Activated CD4-positive, alpha-beta T cell treated with anti-CD3 and anti-CD28 coated beads, Interleukin-2, amount 10 ng/mL, durations not matched to agents 24 days and 14 days (primary cell): ENCODE measurements at places on chromosomes 6 and 20.

DNA sequence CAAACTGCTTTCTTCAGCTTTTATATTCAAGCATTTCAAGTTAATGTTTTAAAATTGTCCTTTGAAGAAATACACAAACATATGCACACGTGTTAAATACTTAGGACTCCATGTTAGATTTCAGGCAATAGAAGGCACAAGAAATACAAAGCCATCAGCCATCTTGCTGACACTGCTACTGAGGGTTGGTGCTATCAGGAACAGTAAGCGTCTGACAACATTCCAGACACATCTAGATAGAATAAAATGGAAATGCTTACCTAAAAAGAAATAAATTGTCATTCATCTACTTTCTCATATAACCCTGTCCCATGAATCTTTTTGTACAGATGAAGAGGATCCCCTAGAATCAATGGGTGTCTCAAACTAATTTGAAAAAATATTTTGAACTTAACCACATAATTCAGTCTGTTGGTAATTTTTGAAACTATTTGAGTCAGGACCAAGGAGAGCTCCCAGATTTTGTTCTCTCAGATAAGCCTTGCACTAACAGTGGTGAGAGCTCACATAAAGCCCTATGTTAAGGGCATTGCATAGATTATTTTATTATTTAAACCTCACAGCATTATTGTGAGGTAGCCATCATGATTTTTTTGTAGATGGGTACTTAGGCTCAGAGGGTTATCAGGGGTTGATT lies 631.1 kb upstream of the POU3F2 start:
- DNase-seq, result no peak

DNA sequence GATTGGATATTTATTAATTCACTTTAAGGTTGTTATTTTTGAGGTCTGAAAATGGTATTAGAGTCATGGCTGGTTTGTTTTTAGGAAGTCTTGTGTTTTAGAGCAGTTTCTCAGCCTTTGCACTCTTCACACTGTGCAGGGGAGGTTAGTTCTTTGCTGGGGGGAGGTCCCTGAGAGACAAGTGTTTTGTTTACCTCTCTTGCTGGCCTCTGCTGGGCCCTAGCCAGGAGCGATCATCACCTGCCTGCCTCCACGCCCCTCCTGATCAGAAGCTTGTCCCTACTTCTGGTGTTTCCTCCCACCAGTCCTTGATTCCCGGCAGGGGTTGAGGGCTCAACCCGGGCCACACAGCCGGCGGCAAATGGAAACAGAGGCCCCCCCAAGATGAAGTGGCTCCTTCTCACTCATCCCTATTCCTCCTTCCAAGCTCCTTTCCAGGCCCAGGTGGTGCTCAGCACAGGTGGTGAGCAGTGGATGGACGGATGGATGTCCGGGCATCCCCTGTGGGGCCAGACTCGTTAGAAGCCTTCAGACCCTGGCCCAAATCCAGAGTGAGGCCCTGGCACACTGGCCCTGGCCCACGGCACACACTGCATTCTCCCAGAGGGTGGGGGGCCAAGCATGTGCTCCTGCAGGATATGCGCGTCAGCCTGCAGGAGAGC lies 51.3 kb downstream of the GRM4 start:
- DNase-seq, result no peak

- no peak for DNase-seq
Measured at GRCh38 chr6:53852805-53853204, 58.0 kb downstream of the LRRC1 start.

DNA sequence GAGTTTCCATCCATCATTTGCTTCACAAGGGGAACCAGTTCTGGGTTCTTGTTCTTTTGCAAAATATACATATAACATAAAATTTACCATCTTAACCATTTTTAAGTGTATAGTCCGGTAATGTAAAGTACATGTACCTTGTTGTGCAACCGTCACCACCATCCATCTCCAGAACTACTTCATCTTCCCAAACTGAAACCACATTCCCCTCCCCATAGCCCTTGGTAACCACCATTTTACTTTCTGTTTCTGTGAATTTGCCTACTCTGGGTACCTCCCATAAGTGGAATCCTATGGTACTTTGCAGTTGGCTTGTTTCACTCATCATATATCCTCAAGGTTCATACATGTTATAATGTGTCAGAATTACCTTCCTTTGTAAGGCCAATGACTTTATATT lies 70.3 kb upstream of the DSP start:
- no peak for DNase-seq
